ENCODE measurements at places on chromosomes 11 and 22.

DNA sequence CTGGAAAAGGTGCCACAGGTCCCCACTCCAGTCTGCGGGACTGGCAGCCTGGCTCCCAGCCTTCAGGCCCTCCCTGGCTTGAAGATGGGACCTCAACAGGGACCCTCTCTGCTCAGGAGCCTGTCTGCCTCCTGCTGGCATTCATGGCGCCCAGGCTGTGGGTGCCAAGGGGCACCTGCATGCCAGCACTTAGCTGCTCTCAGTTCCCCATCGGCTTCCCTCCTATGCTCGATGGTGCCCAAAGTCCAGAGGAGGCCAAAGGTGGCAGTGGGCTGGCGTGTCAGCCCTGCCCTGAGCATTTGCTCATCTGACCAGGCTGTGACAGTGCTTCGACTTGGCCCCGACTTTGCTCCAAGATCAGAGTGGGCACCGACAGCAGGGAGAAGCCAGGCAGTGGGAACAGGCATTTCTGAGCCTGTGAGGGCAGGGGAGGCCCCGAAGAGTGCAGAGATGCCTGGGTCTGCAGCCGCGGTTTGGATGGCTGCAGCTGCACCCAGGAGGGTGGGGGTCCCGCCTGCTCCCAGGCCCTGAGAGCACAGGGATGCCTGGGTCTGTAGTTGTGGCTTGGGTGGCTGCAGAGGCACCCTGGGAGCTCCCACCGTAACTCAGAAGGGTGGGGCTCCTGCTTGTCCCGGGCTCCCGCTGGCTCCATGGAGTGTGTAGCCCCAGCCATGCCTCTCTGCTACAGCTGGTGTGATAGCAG is 463.6 kb downstream of the TBC1D22A start:
- no peak for DNase-seq

- no peak for DNase-seq
Measured at GRCh38 chr22:25672289-25673084, 69.5 kb upstream of the MYO18B start.

DNA sequence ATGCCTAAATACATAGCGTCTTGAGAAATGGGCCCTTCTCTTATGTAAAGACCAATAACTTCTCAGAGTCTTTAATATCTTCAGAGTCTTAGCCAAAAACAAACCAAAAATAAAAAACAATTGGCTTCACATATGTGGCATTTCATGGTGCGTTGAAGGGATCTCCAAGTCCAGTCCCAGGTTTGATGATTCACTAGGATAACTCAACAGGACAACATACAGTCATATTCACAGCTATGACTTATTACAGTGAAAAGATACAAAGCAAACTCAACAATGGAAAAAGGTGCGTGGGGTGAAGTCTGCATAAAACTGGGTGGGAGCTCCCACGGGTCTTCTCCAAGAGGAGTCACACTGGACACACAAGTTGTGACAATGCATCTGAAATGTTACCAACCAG is 12.6 kb downstream of the SYTL2 start:
- DNase-seq: no peak

- no peak for DNase-seq
Measured at GRCh38 chr22:44360668-44361381, 48.1 kb upstream of the SHISAL1 start.

DNA sequence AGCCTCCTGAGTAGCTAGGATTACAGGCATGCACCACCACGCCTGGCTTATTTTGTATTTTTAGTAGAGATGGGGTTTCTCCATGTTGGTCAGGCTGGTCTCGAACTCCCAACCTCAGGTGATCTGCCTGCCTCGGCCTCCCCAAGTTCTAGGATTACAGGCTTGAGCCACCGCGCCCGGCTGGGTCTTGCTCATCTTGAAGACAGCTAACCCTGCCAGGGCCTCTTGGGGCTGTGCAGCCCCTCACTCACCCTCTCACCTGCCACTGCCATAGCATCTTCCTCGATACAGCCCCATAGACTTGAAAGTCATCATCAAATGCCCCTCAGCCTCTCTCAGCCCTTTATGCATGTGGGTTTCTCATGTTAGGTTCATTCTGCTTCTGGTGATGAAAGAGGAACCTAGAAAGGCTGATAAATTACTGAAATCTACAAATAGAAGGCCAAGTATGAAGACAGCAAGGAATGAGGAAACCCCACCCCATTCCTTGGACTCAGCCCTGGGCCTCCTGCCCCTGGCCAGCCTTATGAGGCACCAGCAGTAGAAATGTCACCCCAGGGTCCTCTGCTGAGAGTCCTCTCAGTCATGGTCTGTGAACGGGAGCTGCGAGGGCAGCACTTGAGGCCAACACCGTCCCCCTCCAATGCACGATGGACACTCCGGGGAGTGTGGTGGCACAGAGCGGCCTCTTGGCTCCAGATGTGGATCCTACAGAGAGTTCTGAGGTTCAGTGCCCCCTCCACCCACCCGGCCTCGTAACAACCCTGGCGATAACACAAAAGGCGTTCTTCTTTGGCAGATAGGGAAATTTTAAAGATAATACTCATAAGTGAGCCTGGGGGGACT is 24.8 kb downstream of the SCGB1A1 start:
- DNase-seq: no peak

DNA sequence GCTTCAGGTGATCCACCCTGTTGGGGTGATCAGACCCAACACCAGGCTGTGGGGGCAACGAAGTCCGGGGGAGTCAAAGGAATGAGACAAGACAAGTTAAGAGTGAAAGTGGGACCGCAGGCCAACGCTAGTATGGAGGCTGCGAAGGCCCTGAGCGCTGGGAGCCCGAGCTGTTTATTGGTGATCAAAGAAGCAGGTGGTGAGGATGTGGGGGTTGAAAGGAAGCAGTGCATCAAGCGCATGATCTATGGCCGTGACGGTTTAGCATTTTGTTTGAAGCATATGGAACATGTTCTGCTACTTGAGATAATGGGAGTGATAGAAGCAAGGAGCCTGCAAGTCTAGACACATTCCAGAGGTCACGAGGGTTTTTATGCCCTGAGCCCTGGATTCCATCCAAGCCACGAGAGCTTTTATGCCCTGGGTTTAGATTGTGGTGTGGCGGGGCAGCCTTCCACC is 49.5 kb downstream of the MCHR1 start:
- no peak for DNase-seq

DNA sequence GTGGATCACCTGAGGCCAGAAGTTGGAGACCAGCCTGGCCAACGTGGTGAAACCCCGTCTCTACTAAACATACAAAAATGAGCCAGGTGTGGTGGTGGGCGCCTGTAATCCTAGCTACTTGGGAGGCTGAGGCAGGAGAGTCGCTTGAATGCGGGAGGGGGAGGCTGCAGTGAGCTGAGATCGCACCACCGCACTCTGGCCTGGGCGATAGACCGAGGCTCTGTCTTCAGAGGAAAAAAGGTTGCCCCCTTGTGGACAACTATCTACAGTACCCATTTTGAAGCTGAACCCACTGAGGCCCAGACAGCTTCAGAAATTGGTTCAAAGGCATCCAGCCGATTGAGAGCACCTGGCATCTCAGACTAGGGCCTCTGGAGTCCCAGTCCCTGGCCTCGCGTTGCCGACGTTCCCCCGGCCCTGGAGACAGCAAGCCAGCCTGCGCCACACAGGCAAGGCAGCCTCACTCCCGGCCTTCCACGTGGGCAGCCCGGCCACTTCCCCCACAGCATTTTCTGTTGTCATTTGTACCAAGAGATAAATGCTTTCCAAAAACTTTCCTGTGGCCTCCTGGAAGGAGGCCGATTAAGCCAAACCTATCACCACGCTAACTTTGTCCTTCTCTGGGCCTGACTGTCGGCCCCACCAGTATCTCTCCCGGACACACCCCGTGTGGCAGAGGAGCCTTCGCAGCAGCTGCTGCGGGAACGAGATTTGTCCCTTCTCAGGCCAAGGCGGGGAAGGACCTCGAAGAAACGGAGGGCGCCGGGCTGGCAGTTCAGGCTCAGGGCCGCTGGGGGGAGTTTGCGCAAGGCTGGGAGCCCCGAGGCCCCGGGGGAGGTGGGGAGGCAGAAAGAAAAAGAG is 82.8 kb downstream of the FLI1 start:
- DNase-seq: peak; percentile 11

- no peak for DNase-seq
Measured at GRCh38 chr11:127118811-127119210, 118.2 kb upstream of the KIRREL3 start.

DNA sequence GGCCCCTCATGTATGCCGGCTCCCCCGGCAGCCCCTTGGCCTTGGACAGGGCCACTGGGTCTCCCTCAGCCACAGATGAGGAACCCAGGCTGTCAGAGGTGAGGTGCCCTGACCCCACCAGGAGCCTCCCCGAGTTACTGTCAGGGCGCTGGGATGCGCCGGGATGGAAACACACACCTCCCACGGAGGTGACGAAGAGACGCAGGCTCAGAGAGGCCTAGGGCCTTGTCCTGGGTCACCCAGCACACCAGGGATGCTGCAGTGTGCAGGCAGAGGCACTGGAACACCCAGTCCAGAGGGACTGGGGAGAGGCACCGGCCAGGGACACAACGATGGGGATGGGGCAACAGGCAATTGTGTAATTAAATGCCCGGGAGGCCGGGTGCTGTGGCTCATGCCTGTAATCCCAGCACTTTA is 81.2 kb upstream of the PRR5 start:
- no peak for DNase-seq

DNA sequence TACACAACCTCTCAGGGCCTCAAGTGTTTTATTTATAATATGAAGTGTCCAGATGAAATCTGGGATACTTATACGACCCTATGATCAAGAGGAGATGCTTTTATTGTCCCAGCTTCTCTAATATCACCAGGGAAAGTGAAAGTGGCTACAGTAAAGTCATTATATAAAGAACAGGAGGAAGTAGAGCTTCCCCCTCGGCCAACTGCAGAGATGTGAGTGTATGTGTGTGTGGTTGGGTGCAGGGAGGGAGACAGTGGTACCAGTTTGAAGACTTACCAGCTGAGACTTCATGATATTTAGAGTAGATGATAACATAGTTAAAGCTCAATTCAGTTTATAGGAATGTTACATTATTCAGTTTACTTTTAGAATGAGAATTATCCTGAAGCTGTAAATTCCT is 373.6 kb upstream of the DDI1 start:
- no peak for DNase-seq

GRCh38 chr22:42222140-42222539 is 48.3 kb downstream of the TCF20 start:
- DNase-seq: no peak

GRCh38 chr11:59615120-59615636 is 396 bp downstream of the OSBP start:
- DNase-seq: peak; percentile 46

- no peak for DNase-seq
Measured at GRCh38 chr11:66491315-66491935, 11.2 kb downstream of the DPP3 start.

DNA sequence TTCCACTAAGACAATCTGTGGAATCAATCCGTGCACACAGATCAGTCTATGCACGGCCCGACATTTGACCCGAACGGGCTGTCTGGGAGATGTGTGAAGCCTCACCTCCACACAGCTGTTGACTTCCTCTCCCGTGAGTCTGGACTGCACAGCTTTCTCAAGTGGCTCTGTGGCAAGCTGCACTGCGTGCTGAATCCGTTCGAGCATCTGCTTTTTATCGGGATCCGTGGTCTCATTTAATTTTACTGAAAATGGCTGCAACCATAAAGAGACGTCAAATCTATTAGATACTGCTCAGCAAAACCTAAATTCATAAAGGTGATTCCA is 19.3 kb downstream of the CARS1 start:
- DNase-seq: no peak

- no peak for DNase-seq
Measured at GRCh38 chr11:8757047-8757446, 74.5 kb downstream of the RPL27A start.

GRCh38 chr22:45316796-45317526 is 7.2 kb downstream of the FAM118A start:
- no peak for DNase-seq

DNA sequence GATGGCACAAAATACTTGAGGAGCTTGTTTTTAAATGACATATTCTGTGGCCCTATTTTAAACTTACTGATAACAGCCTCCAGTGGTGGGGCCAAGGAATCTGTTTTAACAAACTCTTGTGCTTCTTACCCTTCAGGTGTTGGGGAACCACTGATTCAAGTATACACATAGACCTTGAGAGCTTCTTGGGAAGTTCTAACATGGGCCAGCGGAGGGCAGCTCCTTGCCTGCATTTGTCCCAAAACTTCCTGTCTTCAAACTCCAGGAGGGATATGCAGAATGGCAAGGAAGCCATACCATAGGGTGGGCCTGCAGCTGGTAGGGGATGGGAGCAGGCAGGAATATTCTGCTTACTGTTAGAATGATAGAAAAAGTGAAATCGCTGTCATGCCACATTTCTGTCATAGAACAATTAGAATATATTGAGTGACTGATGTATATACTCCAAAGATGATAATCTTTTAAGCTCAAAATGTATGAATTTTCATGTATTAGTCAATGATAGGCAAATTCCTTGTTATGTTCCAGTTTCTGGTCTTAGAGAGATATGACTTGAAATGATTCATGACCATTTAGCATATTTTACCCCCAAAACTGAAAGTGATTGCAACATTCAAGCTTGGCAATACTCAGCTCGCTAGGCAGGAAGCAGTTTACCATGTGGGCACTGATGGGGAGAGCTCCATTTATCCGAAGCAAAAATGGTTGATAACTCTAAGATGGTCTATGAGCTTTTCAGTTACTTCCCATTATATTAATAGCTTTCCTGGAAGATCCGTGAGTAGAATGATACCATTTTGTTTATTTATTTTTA is 9.2 kb downstream of the EXT2 start:
- DNase-seq: no peak

DNA sequence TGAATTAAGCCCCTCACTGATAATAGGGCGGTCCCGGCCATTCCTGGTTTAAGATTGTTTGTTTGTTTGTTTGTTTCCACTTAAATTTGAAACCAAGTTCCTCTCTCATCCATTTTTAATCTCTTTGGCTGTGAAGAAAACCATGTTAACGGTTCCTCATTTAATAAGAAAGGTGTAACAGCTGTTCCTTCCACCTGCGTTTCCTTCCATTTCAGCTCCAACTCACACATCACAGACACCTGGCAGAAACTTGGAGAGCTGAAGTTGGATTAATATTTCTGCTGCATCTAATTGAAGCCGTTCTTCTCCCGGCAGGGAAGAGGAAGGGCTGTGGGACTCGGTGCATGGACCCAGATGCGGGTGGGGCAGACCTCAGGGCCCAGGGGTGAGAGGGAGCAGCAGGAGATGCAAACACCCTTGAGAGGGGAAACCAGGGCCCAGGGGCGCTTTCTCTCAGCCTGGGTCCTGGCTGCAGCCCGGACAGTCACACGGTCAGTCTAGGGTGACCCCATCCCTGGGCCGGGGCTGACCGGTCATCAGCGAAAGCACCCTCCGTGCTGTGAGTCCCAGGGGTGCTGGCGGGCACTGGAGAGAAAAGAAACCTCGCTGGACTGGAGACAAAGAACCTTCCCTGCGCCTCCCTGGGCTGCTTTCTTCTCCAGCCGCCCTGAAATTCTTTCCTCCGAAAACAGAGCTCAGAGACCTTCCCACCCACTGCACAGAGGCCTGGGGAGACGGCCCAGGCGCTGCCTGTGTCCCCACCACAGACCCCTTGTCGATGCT is 242.0 kb downstream of the BRD1 start:
- no peak for DNase-seq

- no peak for DNase-seq
Measured at GRCh38 chr11:120667281-120667680, 155.7 kb downstream of the GRIK4 start.
